ENCODE measurements at places on chromosomes 2 and 18. TPM values are rescaled to one million over a fixed set of nuclear protein-coding genes. Genes with fewer than 3 reads are reported as not detected.

UGT1A8 gene
- total RNA-seq, result not detected

FHOD3 gene
- 2.8 TPM for total RNA-seq

TUBA3E gene
- 0.14 TPM for total RNA-seq

NRP2 gene
- 92.0 TPM for total RNA-seq

LYPD1 gene
- total RNA-seq, result 21.5 TPM

SCG2 gene
- 0.88 TPM for total RNA-seq

HMSD gene
- total RNA-seq, result not detected

HOXD9 gene
- total RNA-seq, result 1.7 TPM

GCKR gene
- total RNA-seq, result 0.30 TPM

RIT2 gene
- not detected for total RNA-seq

TSPYL6 gene
- total RNA-seq, result not detected

COL3A1 gene
- 0.27 TPM for total RNA-seq

ALK gene
- total RNA-seq, result not detected

BMP10 gene
- not detected for total RNA-seq

GPAT2 gene
- total RNA-seq, result not detected

ZNF407 gene
- total RNA-seq, result 2.8 TPM

ACOXL gene
- total RNA-seq, result not detected

FZD7 gene
- total RNA-seq, result 5.4 TPM

ACVR1C gene
- 0.02 TPM for total RNA-seq

GPR35 gene
- total RNA-seq, result 0.97 TPM

NAT8 gene
- not detected for total RNA-seq

IHH gene
- 0.22 TPM for total RNA-seq

HOXD13 gene
- 0.23 TPM for total RNA-seq

CAPN13 gene
- total RNA-seq, result 0.15 TPM

MAP3K19 gene
- not detected for total RNA-seq

MTIF2 gene
- 39.2 TPM for total RNA-seq

CFAP221 gene
- 0.32 TPM for total RNA-seq

TEKT4 gene
- total RNA-seq, result not detected

PHLPP1 gene
- 6.7 TPM for total RNA-seq

CFAP65 gene
- 0.15 TPM for total RNA-seq

SIX3 gene
- 0.58 TPM for total RNA-seq

IL1R2 gene
- 0.97 TPM for total RNA-seq

SKOR2 gene
- total RNA-seq, result not detected

NTSR2 gene
- total RNA-seq, result not detected

Measured in A549 treated with CORT108297 at 1 μM for 4 hours (cell line).